Activated naive CD8-positive, alpha-beta T cell treated with anti-CD3 and anti-CD28 coated beads for 36 hours (primary cell): ENCODE measurements at places on chromosomes 1 and 21. TPM values are rescaled to one million over a fixed set of nuclear protein-coding genes. Genes with fewer than 3 reads are reported as not detected.
A peak's percentile ranks its signal among the peaks of the same experiment; 100 is the strongest.

Gene LCE3D
- total RNA-seq = not detected

Gene GIPC2
- total RNA-seq = 0.14 TPM

Gene ST7L
- 12.7 TPM for total RNA-seq

Gene GUCA2A
- total RNA-seq = not detected

DNA sequence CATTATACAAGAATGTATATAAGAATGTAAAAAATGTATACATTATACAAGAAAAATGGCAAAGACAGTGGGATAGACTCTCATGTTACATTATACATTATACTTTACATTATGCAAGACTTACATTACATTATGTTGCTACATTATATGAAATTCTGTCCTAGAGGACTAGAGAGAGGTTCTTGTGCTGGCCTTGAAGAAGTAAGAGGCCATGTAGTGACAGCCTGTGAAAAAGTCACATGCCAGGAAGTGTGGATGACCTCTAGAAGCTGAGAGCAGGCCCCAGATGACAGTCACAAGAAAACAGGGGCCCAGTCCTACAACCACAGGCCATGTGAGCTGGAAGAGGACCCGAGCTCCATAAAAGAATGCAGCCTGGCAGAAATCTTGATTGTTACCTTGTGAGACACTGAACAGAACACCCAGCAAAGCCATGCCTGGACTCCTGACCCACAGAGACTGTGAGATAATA is 30.5 kb upstream of the AHCYL1 start:
- no peak for DNase-seq

GRCh38 chr1:82593561-82593960 is 792.8 kb downstream of the ADGRL2 start:
- no peak for DNase-seq

- DNase-seq = no peak
Observed at GRCh38 chr1:236890152-236891056, 95.3 kb downstream of the MTR start.

GRCh38 chr1:115136706-115137105 is 47.4 kb upstream of the TSPAN2 start:
- no peak for DNase-seq

GRCh38 chr1:42971841-42972291 is 13.2 kb upstream of the SLC2A1 start:
- DNase-seq = no peak

DNA sequence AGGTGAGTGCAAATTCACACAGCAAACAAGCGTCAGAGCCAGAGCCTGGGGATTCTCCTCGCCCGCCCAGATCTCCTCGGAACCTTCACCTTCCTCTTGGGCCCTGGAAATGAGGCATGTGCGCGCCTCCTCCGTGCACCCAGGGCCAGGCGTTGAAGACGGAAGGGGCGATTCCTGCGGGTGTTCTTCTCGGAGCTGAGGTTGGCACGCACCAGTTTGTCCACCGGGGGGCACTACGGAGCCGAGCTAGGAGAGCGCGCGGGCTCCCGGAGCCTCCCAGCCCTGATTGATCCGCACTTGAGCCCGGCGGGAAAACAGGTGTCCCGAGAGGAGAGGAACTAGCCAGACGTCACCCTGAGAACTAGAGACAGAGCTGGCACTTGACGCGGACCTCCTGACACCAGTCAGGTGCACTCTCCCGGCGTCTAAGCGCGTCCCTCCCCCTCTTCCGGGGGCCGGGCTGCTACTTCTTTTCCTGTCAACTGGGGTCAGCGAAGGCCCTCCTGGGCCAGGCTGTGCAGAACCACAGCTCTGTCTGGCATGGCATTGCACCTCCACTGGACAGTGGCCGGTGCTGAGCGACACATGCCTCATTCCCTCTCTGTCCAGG is 18.3 kb upstream of the SERINC2 start:
- peak; percentile 79 for DNase-seq

DNA sequence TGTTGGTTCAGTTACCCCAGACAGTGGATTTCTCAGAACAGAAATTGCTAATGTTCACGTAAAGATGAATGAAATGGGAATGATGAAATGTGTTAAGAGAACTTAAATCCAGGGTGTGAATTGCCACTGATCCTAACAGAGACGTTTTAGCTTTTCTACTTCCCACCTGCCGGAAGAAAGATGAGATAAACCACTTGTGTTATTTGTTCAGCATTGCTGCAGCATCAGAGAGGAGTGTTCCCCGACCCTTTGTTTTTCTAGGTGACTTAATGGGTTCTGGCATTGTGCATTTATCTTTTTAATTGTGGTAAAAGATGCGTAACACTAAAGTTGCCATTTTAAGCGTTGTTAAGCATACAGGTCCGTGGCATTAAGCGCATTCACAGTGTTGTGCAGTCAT is 122.3 kb downstream of the GALNT2 start:
- DNase-seq = no peak

GRCh38 chr1:18630511-18631495 is at the start of gene PAX7:
Gene PAX7 (plus strand): TSS chr1:18630846. CDS start chr1:18631604, 758 bp downstream.
- DNase-seq = no peak

DNA sequence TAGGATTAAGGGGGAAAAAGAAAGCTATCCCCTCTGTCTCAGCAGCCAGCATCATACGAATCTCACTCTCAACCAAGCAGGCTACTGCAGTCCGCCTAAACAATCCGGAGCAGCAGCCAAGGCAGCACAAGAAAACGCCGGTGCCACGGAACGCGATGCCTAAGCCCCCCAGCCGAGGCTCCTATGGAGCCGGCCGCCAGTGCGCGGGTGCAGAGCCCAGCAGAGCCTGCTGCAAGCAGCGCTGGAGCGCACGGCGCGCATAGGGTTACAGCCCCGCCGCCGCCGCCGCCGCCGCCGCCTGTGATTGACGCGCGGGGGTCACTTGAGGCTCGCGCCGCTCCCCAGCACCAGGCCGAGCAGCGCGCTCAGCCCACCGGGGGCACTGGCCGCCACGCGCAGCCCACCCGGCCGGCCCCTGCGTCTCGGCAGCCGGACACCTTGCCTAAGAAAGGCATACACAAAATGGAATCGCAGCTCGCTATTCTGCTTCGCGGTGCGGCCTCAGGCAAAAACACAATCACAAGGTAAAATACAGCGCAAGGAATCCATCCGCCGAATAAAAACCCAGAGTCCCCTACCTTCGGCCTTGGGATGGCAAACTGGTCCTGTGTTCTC is 780 bp downstream of the HIVEP3 start:
- DNase-seq = peak; percentile 66

GRCh38 chr21:45102391-45102932 is 28.1 kb downstream of the ADARB1 start:
- DNase-seq = no peak

DNA sequence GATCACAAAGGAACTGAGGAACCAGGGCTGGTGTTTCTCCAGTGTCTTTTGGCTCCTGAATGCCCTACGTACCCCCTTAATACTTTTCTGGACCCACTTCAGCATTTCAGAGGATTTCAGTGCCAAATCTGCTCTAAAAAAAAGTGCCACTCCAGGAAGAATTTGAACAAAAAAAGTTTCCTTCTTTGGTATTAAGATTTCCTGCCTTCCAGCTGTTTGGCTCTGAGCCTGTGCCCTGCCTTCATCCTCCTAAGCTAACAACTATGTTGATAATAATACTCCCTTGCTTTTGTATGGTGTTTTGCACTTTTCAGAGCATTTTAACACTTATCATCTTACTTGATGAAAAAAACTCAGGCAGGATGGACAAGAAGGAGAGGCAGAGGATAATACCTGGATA is 11.0 kb upstream of the RIMS3 start:
- no peak for DNase-seq

- no peak for DNase-seq
Observed at GRCh38 chr21:36964827-36965719, 1.4 kb downstream of the HLCS start.

DNA sequence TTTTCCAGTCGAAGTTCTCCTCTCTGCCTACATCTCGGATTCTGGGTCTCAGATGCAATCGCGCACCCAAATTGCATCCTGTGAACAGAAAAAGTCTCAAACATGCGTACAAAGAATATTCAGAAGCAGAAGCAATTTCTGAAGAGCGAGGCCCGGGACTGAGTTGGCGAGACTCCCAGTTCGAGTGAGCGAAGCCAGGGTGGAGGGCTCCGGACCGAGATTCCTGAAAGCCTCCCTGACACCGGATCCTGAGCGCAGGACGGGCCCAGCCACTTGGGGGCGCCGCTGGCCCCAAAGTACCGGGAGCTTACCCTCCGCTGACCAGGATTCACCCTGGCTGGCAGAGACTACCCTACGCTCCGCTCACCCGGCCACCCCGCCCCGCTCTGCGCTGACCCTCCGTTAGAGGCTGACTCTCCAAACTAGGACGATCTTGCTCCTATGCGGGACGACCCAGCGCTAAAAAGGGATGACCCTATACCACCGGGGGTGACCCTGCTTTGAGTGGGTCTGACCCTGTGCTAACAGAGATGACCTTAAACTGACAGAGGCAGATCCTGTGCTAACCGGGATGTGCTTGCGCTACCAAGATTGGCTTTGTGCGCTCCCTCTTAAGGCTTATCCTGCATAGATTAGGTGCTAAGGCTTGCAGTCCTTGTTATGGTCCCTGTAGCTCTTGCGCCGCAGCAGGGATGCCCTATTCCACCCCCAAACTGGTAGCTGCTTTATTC is 12.1 kb downstream of the FOXD2 start:
- no peak for DNase-seq

- DNase-seq = no peak
Observed at GRCh38 chr1:63675420-63675931, 82.3 kb downstream of the PGM1 start.
